NB4 (cell line): ENCODE measurements at places on chromosomes 13 and 19.

DNA sequence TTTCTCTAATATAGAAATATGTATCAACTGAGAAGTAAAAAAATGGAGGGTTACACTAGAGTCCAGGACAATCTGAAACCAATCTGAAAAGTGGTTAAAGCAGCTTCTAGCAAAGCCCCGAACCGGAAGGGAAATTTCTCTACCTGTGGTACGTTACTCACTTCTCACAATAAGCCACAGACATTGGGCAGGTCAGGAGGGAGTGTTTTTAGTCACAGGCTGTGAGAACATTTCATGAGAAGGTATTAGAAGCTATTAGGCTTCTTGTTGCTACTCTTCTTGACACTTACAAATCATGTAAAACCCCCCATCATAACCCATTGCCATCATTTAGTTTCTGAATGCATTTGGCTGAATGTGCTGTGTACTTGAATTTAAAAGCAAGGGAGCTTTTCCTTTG lies 120.9 kb downstream of the NUFIP1 start:
- DNase-seq = no peak

DNA sequence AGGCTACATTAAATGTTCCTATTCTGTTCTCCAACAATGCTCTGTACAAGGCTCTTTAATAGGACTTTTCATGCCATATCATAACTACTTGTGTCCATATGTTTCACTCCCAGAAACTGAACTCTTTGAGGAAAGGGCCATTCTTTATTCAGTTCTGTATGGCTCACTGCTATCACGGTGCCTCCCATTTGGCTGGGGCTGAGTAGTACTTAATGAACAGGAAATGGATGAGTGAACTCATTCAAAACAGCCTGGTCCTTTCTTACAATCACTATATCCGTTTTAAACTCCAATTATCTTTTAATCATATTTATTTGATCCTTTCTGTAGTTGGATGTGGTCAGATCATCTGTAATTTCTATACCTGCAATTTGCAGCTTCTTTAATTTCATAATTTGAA lies 410.6 kb downstream of the TBC1D4 start:
- no peak for DNase-seq

- peak; percentile 57 for DNase-seq
These were observed 53.8 kb downstream of the EPS15L1 start for GRCh38 chr19:16417660-16418596.

GRCh38 chr13:95253033-95253432 lies 48.2 kb downstream of the ABCC4 start:
- no peak for DNase-seq

GRCh38 chr13:21326155-21327031 lies 132.7 kb downstream of the ZDHHC20 start:
- DNase-seq = no peak

- DNase-seq = no peak
These were observed 15.7 kb downstream of the ZNF846 start for GRCh38 chr19:9752701-9753443.

DNA sequence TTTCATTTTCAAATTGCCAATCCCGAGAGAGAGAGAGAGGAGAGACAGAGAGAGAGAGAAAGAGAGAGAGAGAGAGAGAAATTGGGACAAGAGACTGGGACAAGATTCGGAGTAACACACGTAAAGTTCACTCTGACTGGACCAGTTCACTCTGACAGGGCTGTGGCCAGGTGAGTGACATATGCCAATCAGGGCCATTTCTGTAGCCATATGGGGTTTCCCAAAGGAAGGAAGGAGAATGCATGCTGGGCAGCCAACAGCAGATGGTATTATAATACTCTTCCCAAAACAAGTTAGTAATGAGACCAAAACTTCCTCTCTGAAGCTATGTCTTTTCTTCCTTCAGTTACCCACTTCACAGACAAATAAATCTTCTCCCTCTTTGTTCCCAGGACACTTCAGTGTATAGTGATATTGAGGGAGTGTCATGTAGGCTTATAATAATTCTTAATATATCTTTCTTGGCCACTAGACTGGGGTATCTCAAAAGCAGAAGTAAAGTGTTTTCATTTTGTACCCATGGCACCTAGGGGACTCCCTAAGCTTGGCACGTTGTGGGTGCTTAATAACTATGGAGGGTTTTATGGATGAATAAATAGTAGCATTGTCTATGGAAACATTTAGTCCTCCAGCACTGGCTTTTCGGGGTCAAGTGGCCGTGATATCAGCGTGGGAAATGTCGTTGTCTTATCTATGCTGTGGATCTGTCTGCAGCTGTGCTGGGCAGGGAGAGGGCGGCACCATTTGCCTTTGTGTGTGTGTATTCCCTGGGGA lies 51.6 kb downstream of the SERP2 start:
- DNase-seq = peak; percentile 25

- no peak for DNase-seq
These were observed 8.7 kb downstream of the RPS28 start for GRCh38 chr19:8329996-8330395.

DNA sequence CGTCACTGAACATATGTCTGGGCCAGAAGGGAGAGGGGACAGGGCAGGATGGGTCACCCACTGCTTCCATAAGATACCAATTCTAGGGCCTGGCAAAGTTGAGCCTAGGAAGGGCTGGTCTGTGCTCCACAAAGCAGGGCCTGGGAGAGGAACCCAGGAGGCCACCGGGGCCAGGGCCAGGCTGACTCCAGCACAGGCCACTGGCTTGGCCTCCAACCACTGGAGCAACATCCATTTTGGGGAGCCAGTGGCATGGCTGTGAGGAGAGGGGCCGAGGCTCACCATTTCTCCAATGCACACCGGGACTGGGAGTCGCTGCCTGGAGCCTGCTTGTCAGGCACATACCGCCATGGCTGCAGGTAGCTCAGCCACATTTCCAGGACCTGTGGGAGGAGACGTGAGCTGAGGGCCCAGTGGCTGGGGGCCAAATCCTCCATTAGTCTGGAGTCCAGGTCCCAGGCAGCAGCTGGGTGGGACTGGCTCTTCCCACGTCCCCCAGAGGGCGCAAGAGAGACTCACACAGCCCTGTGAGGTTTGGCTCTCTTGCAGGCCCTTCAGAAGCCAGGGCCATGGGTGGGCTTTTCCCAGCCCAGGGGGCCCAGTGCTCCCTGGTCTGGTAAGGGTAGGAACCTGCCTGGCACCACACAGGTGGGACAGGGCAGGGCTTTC lies 27.7 kb downstream of the TUBA3C start:
- peak; percentile 54 for DNase-seq

- DNase-seq = no peak
These were observed 799.7 kb downstream of the DACH1 start for GRCh38 chr13:71067165-71067815.

DNA sequence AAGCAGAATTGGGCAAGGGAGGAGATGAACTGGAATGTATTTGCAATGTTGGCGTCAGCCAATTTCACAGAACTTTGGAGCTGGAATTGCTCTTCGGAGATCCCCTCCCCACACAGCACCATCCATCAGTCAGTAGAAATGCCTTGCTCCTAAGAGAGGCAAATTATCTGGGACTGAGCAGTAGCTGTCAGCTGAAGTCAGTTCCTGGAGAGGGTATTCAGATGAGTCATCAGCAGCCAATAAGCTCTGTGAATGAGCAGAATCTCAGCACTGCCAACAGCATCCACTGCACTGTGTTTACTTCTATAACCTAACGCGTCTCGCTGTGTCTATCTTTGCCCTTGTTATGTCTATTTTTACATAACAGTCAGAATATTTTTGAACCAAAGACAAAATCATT lies 213.7 kb downstream of the SLITRK5 start:
- DNase-seq = no peak

DNA sequence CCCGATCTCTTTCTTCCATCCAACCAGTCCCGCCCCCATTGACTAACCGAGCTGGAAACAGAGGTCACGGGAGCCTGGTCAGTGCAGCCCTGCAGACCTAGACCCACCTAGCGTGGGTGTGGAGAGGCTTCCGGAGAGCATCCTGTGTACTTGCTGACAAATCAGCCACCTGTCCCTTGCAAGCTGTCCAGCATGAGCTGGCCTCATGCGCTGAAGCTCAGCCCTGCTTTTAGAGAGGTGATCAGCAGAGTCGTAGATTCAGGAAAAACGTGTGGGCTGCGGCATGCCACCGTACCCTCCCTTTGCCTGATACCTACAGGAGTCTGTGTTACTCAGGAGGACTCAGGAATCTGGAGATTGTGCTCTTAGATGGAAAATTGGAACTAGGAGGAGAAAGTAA lies 80.3 kb upstream of the UQCRFS1 start:
- DNase-seq = no peak
